Stimulated activated CD8-positive, alpha-beta memory T cell treated with anti-CD3 and anti-CD28 coated beads, Interleukin-2, amount 100 ng/mL, for 1 hour (primary cell): ENCODE measurements at places on chromosomes 1 and 21.

GRCh38 chr1:12697397-12697796 lies 18.5 kb upstream of the AADACL3 start:
- DNase-seq: no peak

GRCh38 chr21:25997788-25998611 lies 172.6 kb downstream of the APP start:
- no peak for DNase-seq

GRCh38 chr1:113783254-113784103 lies 24.2 kb upstream of the PHTF1 start:
- peak; percentile 6 for DNase-seq

DNA sequence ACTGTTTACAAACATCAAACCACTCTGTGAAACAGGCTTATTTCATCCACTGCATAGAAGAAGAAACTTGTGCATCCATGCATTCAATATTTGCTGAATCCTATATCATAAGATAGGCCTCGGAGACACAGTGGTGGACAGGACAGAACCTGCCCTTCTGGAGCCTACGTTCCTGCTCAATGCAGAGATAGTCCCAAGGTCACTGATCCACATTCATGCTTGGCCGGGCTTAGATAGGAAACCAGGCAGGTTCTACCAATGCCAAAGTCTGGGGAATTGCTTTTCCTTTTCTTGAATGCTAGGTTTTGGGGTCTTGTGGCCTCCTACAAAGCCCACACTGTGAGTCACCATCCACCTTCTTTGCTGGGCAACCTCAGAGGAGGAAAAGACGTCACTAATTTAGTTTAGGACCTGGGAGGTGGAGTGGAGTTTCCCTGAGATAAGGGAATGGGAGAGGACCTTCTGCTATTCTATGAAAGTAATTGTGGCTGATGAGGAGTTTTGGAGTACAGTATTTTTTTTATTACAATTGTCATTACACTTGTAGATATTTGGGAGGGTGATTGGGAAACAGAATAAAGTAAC lies 99.7 kb upstream of the CD34 start:
- no peak for DNase-seq

- DNase-seq: no peak
Observed at GRCh38 chr1:55155522-55155921, 59.6 kb downstream of the USP24 start.

DNA sequence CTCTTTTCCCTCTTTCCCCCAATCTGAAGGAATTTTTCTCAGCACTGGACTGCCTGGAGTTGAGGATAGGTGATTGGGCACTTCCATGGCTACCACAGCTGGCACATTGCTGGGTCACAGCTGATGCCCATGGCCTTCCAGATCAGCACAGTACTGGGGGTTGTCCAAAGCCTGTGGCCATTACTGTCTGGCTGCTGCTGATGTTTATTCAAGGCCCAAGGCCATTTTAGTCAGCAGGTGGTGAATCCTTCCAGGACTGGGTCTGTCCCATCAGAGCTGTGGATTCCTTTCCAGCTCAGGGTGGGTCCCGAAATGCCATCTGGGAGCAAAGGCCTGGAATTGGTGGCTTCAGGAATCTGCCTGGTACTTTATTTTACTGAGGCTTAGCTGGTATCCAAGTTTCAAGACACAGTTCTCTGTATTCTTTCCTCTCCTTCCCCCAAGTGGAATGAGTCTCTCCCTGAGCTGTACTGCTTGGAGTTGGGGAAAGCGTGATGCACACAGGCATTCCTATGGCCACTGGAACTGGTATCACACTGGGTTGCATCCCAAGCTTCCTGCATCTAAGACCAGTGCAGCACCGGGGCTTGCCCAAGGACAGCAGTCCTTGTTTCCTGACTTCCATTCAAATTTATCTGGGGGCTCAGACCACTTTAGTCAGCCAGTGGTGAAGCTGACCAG lies 19.1 kb downstream of the GPR88 start:
- DNase-seq: no peak

DNA sequence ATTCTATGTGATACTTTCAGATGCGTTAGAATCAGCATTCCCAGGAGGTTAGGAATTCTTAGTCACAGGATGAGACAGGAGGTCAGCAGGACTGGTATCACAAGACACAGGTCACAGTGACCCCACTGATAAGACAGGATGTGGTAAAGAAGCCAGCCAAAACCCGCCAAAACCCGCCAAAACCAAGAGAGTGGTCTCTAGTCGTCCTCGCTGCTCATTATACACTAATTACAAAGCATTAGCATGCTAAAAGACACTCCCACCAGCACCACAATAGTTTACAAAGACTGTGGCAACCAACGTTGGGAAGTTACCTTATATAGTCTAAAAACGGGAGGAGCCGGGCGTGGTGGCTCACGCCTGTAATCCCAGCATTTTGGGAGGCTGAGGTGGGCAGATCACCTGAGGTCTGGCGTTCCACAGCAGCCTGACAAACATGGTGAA lies 13.9 kb upstream of the ACTA1 start:
- no peak for DNase-seq

- no peak for DNase-seq
Observed at GRCh38 chr1:221712198-221712684, 29.6 kb downstream of the DUSP10 start.

DNA sequence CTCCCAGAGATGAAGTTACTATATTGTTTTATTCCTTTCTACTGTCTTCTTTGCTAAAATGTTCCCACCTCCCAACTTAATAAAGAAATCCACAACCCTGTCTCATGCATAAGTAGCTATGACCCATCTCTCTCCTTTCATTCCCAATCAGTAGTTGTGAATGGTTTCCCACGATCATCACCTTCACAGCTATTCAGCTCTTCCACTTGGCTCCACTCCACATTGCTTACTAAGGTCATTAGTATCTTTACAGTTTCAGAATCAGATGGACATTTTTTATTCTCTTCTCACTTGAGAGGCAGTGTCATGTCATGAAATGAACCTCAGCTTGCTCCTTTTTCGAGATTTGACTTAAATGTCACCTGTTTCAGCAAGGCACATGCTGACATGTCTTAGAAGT lies 47.1 kb upstream of the COG2 start:
- DNase-seq: no peak

DNA sequence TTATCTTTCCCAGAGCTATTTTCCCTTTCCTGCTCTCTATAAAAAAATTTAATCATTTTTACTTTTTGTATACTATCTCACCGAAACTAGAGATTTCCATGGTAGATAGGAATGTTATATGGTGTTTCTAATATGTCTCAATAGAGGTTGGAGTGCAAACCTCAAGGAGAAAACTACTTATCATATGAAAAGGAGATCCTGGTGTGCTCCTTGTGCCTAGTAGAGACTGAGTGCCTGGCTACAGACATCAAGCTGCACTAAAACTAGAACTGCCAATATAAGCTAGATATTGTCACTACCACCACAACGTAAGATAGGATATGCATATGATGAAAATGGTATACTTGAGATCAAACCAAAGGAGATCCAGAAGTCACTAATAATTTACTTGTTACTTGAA lies 67.0 kb downstream of the RGS18 start:
- no peak for DNase-seq

DNA sequence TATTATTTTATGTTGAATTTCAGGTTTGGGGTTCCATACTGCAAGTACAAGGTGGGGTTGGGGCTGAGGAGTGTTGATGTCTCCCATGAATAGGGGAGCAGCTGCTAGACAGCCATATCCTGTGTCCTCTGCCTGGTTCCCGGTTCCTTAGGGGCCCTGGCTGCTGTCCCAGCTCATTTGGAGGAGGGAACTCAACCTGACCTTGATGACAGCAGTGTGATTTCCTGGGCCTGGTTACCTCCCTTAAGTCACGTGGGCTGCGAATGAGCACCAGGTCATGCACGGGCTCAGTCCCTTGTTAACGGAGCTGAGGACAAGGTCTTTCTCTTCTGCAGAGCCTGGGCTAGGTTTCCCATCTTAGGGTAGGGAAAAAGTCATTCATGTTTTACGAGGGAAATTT lies 85.1 kb downstream of the MTR start:
- DNase-seq: no peak

DNA sequence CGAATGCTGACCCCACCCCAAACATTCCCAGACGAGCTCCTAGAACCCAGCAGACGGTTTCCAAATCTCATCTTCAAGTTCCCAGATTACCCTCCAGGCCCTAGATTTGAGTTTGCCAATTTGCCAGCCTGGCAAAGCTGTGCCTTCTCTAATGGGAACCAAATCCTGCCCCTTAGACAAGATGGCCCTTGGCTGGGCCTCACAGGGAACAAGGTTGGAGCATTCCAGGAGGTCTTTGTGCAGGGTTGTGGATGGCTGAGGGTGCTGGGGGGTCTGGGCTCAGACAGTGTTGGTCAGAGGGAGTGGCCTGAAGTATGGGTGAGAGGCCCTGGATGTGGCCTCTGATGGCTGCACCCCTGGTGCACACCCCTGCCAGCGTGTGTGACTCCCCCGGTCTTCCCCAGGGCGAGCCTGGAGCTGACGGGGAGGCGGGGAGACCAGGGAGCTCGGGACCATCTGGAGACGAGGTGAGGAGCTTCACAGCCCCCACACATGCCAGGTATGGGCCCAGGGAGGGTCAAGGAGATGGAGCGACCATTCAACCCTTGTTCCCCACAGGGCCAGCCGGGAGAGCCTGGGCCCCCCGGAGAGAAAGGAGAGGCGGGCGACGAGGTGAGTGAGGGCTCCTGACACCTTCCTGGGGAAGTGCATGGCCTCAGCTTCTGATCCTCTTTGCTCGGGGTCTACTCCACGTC lies 10.2 kb downstream of the COL6A1 start:
- no peak for DNase-seq

DNA sequence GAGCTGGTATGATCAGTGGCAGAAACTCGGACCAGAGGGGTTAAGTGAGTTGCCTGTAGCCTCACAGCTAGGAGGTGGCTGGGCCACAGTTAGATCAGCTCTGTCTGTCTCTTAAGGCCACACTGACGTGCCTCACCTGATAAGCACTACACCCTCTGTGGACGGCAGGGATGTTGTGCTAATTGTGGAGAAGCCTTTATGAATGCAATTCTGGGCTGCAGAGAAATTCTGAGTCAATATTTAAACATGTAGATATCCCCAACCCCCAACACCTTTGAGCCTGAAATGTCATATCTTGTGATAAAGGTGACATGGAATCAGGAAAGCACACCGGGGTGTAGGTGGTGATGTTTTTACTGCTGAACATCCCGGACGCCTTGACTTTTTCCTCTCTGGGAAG lies 88.3 kb downstream of the KCNJ6 start:
- no peak for DNase-seq

DNA sequence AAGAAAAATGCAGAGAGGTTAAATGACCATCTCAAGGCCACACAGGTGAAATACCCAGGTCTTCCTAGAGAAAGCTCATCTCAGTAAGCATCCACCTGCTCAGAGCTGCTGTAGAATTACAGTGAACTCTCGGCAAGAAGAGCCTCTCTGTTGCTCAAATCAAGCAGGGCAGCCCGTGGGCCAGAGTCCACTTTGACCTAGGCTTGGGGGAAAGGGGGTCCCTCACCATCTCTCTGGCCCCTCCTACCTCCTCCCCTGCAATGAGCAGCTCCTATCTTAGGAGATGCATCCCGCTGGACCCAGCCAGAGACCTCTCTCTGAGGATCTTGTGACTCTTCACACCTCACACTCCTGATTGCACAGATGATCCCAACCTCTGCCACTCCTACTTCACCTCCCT lies 364.7 kb downstream of the PTPRU start:
- no peak for DNase-seq

DNA sequence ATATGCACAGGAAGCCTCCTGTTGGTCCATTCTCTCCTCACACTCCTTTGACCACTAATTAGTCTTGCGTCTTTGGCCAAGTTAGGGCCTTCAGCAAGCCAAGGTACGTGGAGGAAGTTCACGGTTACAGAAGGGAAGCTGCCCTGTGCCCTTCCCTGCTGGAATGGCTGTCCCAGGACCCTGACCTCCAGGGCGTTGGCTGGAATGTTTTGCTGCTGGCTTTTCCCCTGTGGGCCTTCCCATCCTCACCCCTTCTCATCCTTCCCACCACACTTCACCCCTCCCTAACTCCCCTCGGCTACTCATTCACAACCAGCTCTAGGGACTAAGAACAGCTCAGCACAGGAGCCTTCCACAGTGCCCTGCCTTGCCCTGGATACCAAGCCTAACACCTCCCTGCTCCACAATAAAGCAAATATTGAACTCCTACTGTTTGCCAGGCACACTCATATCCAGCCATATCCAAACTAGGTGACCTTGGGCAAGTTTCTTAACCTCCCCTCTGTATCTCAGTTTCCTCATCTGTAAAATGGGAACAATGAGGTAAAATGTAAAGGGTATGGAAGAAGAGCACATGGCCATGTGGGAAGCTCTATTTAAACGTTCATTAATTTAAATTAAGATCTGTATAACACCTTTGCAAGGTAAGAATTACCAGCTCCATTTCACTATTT lies 8.8 kb upstream of the CDCP2 start:
- DNase-seq: no peak

DNA sequence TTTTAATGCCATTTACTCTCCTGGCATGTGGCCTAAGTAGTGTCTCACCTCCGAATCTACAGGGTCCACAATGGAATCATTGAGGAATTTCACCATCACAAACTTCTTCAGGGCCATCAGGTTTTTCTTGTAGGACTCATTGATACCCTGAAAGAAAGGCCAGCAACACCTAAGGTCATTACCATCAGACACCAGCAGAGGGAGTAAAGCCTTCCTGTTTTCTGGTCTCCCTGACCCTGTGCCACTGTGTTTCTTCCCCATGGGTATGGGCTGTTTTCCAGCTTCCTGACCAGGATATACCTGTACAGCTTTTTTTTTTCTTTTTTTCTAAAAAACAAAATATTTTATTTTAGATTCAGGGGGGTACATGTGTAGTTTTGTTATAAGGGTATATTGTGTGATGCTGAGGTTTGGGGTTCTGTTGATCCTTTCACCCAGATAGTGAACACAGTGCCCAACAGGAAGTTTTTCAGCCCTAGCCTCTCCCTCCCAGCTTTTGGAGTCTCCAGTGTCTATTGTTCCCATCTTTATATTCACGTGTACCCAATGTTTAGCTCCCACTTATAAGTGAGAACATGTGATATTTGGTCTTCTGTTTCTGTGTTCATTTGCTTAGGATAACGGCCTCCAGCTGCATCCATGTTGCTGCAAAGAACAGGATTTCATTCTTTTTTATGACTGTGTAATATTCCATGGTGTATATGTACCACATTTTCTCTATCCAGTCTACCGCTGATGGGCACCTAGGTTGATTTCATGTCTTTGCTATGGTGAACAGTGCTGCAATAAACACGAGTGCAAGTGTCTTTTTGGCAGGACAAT lies 18.3 kb downstream of the PPT1 start:
- peak; percentile 16 for DNase-seq

- no peak for DNase-seq
Observed at GRCh38 chr1:152347116-152347728, 12.6 kb downstream of the FLG2 start.

GRCh38 chr1:159949981-159950381 lies 4.1 kb downstream of the SLAMF9 start:
- no peak for DNase-seq

GRCh38 chr1:234609691-234610042 lies 311 bp downstream of the IRF2BP2 start:
- DNase-seq: no peak
